ENCODE measurements at places on chromosomes 12 and 14. TPM values are rescaled to one million over a fixed set of nuclear protein-coding genes. Genes with fewer than 3 reads are reported as not detected.
A peak's percentile ranks its signal among the peaks of the same experiment; 100 is the strongest.

Gene SLC25A47
- not detected for total RNA-seq

DNA sequence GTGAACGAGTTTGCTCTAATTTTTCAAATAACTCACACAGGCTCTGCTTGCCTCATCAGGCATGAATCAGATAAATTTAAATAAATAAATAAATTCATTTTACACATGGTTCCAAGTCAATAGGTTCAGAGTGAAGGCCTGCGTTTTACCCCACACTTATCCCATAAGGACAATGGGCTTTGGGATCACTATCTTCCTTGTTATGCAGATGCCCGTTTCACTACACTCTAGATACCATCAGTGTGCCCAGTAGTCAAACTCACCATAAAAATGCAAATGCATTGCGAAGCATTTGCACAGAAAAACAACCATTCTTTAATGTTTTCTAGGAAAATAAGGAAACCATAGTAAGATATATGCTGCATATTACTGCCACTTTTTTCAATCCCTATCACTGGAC lies 155.9 kb upstream of the CCDC196 start:
- no peak for DNase-seq

Gene CLEC2A
- total RNA-seq: not detected

- DNase-seq: no peak
Measured at GRCh38 chr12:27474344-27474743, 27.8 kb downstream of the SMCO2 start.

Gene CISTR
- total RNA-seq: not detected

Gene TUBA1C
- total RNA-seq: 2,573 TPM

DNA sequence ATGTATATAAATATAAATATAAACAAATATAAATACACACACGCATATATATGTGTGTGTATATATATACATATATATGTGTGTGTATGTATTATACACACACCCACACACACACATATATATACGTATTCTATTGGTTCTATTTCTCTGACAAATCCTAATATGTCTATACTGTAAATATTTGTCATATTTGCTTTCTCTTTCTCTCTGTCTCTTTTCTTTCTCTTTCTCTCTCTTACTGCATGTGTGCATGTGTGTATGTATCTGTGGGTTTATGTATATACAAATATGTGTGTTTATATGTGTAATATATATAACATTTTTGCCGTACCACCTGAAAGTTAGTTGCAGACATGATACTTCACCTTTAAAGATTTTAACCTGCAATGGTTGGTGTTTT lies 174.2 kb upstream of the PLEKHG7 start:
- DNase-seq: no peak

- DNase-seq: no peak
Measured at GRCh38 chr14:74962493-74962892, 7.1 kb upstream of the PGF start.

GRCh38 chr12:88994971-88995370 lies 357.3 kb downstream of the DUSP6 start:
- DNase-seq: no peak

GRCh38 chr12:54592316-54592715 lies 3.9 kb upstream of the PPP1R1A start:
- DNase-seq: peak; percentile 80

- DNase-seq: no peak
Measured at GRCh38 chr14:76715511-76716081, 45.7 kb upstream of the VASH1 start.

- DNase-seq: no peak
Measured at GRCh38 chr12:63811755-63812154, 32.0 kb downstream of the RXYLT1 start.

Gene KRT71
- not detected for total RNA-seq

DNA sequence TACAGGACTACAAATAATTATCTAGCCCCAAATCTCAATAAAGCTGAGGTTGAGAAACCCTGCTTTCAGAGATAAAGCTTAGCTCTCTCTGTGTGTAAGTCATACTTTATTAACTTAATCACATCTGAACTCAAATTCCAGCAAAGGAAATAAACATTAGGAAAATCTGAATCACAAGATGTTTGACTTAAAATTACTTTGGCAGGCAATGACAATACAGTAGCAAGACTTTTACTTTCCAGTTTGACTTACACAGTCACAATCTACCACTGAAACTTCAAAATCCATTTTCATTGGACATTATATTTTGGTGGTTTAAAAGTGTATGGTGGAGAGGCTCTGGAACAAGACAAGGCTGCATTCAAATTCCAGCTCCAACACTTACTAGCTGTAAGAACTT lies 11.4 kb downstream of the TMEM116 start:
- no peak for DNase-seq
